ENCODE measurements at places on chromosomes 12 and 14.
A peak's percentile ranks its signal among the peaks of the same experiment; 100 is the strongest.

DNA sequence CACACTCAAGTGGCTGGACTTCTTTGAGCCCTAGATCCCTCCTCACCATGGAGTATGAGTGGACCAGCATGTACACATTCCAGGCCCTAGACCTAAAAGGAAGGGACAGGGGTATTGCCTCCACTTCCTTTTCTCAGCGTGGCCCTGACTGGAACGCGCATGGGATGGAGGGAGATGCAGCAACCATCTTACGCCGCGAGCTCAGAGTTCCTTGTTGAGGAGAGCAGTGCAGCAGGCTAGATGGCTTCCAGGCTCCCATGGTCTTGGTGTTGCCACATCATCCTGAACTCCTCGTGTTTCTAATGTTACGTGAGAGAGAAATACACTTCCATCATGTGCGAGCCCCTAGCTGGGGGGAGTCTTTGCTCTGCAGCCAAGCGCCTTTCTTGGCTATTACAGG lies 61.8 kb upstream of the DIO3 start:
- no peak for DNase-seq

- no peak for DNase-seq
Measured at GRCh38 chr12:96810477-96810876, 96.6 kb upstream of the NEDD1 start.

DNA sequence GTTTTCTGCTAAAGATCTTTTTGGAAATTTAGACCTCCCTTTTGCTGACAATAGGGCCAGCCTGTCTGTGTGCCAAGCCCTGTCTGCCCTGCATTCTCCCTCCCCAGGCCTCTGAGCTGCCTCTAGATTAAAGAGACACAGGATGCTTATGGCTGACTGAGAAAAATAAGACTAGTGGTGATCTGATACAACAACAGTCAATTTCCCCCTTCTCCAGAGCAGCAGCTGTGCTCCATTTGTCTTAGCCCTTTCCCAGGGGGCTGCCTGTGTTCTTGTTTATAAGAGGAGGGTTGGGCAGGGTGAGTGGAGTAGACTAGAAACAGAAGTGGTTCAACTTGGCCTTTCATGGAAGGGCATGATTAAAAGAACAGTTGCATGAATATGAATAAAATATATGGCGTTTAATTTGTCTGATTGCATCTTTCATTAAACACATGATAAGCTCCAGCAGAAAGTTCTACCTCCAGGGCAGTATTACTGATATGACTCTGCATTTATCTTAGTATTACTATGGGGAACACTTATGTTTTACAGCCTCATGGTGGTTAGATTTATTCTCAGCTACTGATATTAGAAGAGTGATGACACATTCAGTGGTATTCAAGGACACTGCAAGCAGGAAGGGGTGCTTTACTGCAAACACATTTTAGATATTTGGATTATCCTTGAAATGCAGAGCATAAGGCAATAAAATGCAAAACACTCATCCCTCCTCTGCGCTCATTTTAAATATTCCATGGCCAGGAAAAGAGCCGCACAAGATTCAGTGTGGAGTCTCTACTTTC lies 150.2 kb upstream of the CLEC14A start:
- DNase-seq: no peak

DNA sequence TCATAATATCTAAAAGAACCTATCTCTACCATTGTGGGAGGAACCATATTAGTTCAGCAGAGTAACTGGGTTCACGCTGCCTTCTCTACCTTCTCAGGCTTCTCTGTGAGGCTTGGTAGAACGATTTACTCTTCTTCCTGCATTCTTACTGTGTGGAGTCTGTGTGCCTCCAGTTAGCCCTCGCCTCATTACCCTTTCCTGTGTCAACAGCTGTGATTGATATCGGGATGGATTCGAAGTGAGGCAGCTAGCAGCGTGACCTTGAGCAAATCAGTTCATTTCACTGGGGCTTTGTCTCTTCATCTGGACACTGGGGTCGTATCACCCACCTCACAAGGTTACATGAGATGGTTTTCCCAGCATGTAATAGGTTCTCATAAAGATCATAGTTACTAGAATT lies 4.6 kb upstream of the VRK1 start:
- DNase-seq: no peak

- DNase-seq: no peak
Measured at GRCh38 chr12:100755186-100755585, 39.4 kb upstream of the ANO4 start.

DNA sequence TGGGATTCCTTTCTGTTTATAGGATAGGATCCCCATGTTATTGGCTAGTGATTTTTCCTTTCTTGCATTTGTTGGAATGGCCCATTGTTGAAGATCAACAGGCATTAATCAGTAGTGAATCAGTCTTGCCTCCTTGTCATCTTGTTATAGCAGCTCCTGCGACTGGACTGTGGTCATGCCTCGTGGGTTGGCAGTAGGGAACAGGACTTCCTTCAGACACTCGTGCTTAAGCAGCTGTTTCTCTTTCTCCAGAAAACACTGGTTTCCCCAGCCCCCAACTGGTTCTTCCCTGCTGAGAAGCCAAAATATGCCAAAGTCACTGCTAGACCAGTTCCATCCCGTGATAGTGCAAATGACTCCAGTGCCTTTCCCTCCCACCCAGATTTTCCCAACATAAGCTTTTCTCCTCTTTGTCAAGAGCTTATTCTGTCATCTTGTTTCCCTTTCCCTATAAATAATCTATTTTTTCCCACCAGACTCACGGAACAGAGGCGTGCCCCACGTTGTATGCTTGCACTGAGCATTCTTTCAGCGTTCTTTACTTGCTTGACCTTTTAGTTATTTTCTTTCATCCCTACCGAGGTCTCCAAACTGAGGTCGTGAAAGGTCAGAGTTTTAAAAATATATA lies 83.5 kb downstream of the SAMD4A start:
- DNase-seq: no peak

- DNase-seq: peak; percentile 83
Measured at GRCh38 chr12:69900720-69901131, 75.7 kb downstream of the MYRFL start.

- no peak for DNase-seq
Measured at GRCh38 chr14:89276424-89276975, 140.5 kb downstream of the FOXN3 start.

DNA sequence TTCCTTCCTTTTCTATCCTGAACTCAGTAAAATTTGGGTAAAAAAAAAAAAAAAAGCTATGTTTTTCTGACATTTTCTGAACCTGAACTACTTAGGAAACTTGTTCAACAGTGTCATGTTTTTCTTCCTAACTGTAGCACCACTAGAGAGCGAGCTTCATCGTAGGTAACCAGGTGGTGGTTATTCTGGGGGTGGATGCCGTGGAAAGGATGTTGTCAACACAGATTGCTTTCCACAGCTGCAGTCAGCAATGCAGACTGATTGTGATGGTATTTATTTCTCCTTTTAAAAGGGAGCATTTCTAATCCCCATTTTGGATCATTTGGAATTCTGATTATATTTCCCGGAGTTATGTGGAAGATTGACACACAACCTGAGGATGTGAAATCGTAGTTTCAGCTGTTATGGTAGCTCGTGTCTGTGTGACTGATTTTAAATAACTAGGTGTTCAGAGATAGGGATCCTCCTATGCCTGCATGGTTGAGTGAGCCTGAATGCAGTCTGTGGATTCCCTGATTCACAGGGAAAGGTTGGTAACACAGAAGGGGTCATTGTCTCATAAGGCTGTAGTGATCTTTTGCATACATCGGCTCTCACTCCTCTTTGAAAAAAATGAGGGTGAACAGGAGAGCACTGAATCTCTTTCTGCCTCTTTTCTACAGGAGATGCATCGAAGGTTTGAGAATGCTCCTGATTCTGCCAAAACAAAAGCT lies 113.2 kb downstream of the ERC1 start:
- no peak for DNase-seq

DNA sequence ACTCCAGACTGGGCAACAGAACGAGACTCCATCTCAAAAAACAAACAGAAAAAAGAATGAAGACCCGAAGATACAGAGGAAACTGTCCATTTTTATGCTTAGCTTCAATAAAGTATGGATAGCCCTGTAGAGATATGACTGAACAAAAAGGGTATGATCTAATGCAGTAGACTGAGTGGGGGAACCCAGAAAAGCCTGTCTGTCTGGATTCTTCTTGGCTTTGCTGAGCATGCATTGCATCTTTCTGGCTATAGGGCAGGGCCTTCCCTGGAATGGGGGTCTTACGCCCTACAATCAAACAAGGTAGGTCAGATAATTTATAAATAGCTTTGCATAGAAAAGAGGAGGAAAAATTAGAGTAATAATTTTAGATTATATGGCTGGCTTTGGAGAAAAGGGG lies 10.1 kb downstream of the MIA2 start:
- no peak for DNase-seq

DNA sequence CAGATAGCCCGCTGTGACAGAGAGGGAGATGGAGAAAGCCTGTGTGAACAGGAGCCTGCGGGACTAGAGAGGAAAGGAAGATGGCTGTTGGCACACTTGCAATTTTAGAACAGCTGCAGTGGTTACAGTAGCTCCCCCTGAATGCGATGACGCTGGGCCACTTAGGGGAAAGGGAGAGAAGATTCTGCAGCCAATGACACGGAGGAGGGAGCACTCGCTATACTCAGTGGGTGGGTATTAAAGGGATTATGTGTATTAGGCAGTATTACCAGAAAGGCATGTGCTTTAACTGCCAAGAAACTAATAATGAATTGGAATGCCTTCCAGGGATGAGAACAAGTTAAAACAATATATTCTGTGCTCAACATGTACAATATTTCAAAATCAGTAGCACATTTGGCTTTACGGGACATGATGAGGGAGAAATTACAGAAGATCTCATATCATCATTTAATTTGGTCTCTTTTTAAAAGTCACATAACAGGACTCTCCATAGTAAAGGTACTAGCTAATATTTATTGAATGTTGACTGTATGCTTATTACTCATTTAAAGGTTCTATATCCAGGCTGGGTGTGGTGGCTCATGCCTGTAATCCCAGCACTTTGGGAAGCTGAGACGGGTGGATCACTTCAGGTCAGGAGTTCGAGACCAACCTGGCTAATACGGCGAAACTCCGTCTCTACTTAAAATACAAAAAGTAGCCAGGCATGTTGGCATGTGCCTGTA lies 35.9 kb upstream of the FOS start:
- no peak for DNase-seq

DNA sequence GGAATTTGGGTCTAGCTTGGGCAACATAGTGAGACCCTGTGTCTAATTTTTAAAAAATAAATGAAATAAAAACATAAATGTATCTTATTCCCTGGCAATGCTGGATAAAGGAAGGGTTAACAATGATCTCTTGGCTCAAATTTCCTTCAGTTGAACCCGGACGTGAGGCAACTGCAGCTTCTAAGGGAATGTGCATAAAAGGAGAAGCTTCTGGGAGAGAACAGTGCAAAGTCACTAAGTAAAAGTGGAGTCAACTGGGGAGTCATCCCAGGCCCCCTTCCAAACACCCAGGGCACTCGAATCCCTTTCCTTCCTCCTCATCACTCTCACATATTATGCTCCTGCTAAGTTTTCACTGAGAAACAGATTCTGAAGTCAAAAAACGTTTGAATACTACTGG lies 147.3 kb downstream of the PPM1H start:
- no peak for DNase-seq

DNA sequence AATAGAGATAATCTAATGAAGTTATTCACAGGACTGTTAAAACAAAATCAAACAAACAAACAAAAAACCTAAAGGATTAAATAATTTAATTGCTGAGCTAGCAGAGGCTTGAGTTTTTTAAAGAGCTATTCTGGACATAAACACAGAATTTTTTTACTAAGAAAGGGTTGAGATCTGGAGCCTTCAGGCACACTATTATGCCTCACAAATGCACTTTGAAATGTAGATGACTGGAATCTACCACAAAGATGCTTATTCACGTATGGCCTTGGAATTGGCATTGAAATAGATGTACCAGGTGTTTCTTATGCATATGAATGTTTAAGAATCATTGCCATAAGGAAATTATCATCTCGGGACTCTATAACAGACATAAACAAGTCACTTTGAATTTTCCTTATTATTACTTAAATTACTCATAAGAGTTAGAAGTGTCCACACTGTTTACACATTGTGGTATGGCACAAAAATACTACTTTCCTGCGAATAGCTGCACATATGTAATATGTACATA lies 21.6 kb downstream of the PUS7L start:
- no peak for DNase-seq

GRCh38 chr14:27242874-27243273 lies 645.0 kb upstream of the NOVA1 start:
- no peak for DNase-seq

DNA sequence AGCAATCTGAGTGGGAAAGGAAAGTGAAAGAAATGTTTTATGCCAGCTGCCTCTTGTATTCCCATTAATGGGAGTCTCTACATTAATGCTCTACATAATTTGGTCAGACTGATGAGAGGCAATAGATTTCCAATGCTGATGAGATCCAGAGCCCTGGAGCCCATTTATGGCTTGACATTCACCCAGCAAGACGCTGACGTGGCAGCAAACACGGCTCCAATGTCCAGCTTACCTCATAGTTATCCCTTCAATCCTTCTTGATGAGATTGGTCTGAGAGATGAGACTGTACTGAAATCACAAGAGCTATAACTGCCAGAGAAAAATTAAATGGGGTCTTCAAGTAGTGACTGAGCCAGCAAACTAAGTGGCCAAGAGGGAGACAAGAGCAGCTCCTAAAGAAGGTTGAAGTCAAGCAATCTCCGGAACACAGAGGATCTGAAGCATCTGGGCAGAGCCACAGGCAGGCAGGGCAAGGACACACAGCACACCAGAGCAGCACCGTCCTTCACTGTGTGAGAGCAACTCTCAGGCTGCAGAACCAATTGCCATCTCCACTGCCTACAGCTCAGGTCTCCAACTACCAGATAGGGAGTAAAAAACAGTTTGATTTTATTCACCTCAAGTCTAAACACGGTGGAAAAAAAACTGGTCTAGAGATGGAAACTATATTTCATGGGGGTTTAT lies 7.3 kb upstream of the MYO1A start:
- no peak for DNase-seq

DNA sequence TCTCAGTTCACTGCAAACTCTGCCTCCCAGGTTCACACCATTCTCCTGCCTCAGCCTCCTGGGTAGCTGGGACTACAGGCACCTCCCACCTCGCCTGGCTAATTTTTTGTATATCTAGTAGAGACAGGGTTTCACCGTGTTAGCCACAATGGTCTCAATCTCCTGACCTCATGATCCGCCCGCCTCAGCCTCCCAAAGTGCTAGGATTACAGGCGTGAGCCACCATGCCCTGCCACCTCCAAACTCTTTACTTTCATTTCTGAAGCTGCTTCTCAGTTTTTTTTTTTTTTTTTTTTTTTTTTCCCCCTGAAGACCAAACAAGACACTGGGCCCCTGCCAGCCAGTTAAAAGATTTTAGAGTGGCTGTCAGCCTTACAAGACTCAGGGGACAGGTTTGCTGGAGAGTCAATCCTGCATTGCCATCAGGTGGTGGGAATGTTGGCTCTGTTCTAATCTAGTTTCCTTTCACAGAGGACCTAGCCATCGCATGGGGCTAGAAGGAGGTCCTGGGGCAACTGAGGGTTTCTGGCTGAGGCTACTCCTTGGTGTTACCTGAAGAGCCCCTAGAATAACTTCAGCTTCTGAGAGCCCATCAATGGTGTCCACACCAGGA lies 37.4 kb upstream of the HIGD1C start:
- no peak for DNase-seq

- no peak for DNase-seq
Measured at GRCh38 chr12:24586293-24586692, 362.6 kb downstream of the BCAT1 start.
